Neural crest cell (in vitro differentiated cells): ENCODE measurements at places on chromosomes 4 and X. TPM values are rescaled to one million over a fixed set of nuclear protein-coding genes. Genes with fewer than 3 reads are reported as not detected.

The RBM3 gene
- 248 and 261 TPM in 2 replicates for total RNA-seq

The TCEAL6 gene
- total RNA-seq: not detected in 2 replicates

GRCh38 chr4:78889955-78890354, 49.3 kb downstream of the PAQR3 start:
- no peak for DNase-seq

GRCh38 chr4:23085249-23085568, 392.5 kb downstream of the GBA3 start:
- DNase-seq: no peak

The MAGEC1 gene
- total RNA-seq: not detected in 2 replicates

DNA sequence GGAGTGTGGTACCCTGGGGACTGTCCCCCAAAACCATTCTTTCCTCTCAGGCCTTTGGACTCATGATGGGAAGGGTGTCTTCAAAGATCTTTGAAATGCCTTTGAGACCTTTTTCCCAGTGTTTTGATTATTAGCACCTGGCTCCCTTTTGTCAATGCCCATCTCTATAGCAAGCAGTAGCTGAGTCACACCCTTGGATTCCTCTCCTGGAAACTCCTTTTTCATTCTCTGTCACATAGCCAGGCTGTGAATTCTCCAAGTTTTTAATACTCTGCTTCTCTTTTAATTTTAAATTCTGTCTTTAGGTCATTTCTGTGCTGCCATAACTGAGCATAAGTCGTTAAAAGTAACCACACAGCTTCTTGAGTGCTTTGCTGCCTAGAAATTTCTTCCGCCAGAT, 29.7 kb downstream of the IL21 start:
- no peak for DNase-seq

The GPR78 gene
- total RNA-seq: not detected in 2 replicates

The DMP1 gene
- total RNA-seq: not detected in 2 replicates

GRCh38 chrX:41119803-41120202, 34.6 kb downstream of the USP9X start:
- no peak for DNase-seq

DNA sequence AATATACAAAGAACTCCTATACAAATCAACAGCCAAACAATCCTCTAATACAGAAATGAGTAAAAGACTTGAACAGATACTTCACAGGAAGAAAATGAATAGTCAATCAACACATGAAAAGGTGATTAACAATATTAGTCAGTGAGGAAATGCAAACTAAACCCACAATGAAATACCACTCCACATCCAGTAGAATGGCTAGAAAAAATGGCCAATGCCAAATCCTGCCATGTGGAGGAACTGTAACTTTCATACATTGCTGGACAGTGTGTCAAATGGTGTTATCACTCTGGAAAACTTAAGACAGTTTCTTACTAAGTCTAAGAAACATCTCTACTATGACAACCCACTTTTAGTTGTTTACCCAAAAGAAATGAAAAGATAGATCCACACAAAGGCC, 59.5 kb downstream of the NSG1 start:
- DNase-seq: no peak

DNA sequence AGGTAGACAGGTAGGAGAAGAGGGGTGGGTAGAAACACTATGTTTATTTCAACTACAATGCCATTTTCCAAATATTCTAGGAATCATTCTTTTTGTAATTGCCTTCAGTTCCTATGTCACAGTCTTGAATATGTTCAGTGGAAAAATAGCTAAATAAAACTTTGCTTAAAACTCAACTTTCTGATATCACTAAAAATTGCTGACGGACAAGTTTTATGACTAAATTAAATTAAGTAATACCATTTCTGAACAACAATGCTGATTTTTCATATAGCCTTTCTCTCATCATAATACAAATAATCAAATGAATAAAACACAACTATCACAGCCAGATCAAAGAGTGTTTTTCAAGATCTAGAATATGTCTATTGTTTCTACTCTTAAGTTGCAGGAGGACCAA, 53.1 kb downstream of the TEC start:
- no peak for DNase-seq

DNA sequence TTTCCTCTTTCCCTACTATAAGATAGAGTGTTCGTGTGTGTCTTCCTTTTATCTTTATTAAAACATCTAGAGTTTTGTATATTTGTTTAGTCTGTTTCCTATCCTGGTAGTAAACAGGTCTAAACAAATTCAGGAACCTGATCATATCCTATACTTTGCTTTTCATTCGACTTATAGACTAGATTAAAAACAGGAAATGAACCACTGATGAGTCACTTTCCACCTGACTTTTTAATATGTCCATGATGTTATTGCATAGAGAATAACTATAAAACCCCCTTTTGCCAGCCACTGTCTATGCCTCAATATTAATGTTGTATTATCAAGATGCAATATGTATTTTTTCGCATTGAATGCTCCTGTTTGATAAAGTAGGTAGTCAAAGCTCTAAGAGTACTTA, 1794.0 kb downstream of the STIM2 start:
- DNase-seq: no peak

- no peak for DNase-seq
These were observed 28.7 kb downstream of the STIM2 start for GRCh38 chr4:26889356-26889755.

GRCh38 chr4:125041372-125041930, 273.3 kb upstream of the FAT4 start:
- DNase-seq: no peak
